ENCODE measurements at places on chromosomes 1 and 21. TPM values are rescaled to one million over a fixed set of nuclear protein-coding genes. Genes with fewer than 3 reads are reported as not detected.

PLEKHA6 gene
- total RNA-seq: 0.29 TPM

HLX gene
- total RNA-seq: 9.0 TPM

MR1 gene
- total RNA-seq: 33.0 TPM

IL6R gene
- 8.0 TPM for total RNA-seq

CFHR3 gene
- not detected for total RNA-seq

MANEAL gene
- total RNA-seq: 0.36 TPM

E2F2 gene
- 0.29 TPM for total RNA-seq

BEND5 gene
- 1.2 TPM for total RNA-seq

TEKT2 gene
- total RNA-seq: 0.29 TPM

SLC25A44 gene
- 15.0 TPM for total RNA-seq

- H3K27ac ChIP-seq: no peak overlapping the region
- H3K36me3 ChIP-seq: no peaks in the 10 kb centered on the region
- H3K4me3 ChIP-seq: no peak overlapping the region
These were observed 31.4 kb upstream of the LGALS8 start for GRCh38 chr1:236492378-236492777.

DNA sequence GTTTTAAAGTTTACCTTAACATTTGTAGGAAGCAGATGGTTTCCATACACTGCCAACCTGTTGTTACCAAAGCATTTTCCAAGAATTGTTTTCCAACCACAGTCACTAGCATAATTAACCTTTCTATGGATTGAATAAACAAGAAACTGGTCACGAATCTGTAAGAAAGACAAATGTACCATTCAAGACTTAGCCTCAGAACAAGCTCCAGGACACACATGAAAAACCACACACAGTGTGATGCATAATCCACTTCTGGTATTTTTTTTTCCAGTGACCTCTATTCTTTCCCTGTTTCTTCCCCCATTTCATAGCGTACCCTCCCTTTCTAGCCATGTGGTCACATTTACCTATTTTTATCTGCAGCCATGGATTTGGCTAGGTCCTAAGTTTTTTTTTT is 29.6 kb upstream of the C1orf87 start:
- no peaks in the 10 kb centered on the region for H3K36me3 ChIP-seq
- H3K4me1 ChIP-seq: no peaks in the 10 kb centered on the region
- H3K4me3 ChIP-seq: no peak overlapping the region
- H3K27ac ChIP-seq: no peak overlapping the region
- no peak for DNase-seq

DNA sequence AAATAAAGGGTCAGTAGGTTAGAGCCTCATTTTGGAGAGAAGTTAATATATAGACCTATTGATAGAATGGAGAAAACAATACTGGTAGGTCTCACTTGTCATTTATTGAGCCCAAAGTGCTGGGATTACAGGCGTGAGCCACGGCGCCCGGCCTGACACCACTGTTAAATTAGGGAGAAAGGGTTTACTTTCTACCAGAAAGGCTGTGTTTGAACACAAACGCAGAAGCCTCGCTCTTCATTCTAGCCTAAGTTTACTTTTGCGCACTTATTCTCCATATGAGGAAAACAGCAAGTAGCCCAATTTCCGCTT is 710 bp upstream of the PRPF3 start:
- H3K4me3 ChIP-seq: peak overlapping the region; percentile 92
- H3K27ac ChIP-seq: no peak overlapping the region
- peaks cover 8% of the 10 kb centered on the region for H3K4me1 ChIP-seq
- no peak for DNase-seq

DNA sequence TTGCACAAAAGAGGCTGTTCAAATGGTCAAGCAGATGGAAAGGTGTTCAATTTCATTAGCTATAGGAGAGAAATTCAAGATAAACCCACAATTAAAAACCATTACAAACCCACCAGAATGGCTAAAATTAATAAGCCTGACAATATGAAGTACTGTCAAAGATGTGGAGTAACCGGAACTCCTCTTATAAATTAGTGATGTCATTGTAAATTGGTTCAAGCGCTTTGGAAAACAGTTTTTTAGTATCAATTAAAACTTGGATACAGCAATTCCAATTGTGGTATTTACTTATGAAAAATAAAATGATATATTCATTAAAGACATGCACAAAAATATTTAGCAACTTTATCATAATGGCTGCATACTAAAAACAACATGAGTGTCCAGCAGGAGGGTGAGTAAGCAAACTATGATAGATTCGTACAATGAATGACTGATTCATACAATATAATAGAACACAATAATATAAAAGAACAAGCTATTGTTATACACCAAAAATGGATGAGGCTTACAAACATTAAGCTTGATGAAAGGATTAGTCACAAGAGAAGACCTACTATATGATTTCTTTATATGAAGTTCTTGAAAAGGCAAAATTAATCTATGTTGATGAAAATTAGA is 38.4 kb upstream of the FGGY start:
- no peaks in the 10 kb centered on the region for H3K27me3 ChIP-seq
- no peaks in the 10 kb centered on the region for H3K36me3 ChIP-seq
- H3K27ac ChIP-seq: no peak overlapping the region
- H3K4me1 ChIP-seq: no peaks in the 10 kb centered on the region
- DNase-seq: no peak
- H3K4me3 ChIP-seq: no peak overlapping the region

GRCh38 chr21:36803051-36803645 is 104.2 kb downstream of the SIM2 start:
- no peak overlapping the region for H3K27ac ChIP-seq
- H3K27me3 ChIP-seq: no peaks in the 10 kb centered on the region
- DNase-seq: no peak
- no peaks in the 10 kb centered on the region for H3K36me3 ChIP-seq
- no peaks in the 10 kb centered on the region for H3K4me1 ChIP-seq
- no peak overlapping the region for H3K4me3 ChIP-seq

DNA sequence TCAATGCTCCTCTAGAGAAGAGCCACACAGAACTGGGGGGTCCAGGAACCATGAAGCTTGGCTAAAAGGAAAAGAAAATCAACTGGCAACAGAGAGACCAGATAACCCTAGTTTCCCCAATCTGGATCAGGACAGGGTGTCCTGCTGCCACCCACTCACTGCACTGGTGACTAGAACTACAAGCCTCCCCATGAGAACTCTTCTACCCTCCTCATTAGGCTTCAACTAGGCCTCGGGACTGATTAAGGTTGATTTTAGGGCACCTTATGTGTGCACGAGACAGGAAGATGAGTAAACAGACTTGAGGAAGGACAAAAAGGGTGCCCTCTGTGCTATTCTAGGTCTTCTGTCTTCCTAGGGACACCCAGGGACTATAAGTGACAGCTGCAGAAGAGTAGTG is 2.3 kb upstream of the SF3B4 start:
- peaks cover 44% of the 10 kb centered on the region for H3K36me3 ChIP-seq
- peaks cover 18% of the 10 kb centered on the region for H3K4me1 ChIP-seq
- H3K27ac ChIP-seq: no peak overlapping the region
- H3K27me3 ChIP-seq: no peaks in the 10 kb centered on the region
- DNase-seq: no peak

- peak overlapping the region; percentile 37 for H3K27ac ChIP-seq
- H3K4me1 ChIP-seq: peaks cover 20% of the 10 kb centered on the region
- DNase-seq: no peak
- no peaks in the 10 kb centered on the region for H3K27me3 ChIP-seq
- no peak overlapping the region for H3K4me3 ChIP-seq
- H3K36me3 ChIP-seq: peaks cover 23% of the 10 kb centered on the region
These were observed 3.6 kb downstream of the INTS11 start for GRCh38 chr1:1320666-1321448.

- no peaks in the 10 kb centered on the region for H3K36me3 ChIP-seq
- peaks cover 2% of the 10 kb centered on the region for H3K4me1 ChIP-seq
- no peaks in the 10 kb centered on the region for H3K27me3 ChIP-seq
- H3K27ac ChIP-seq: no peak overlapping the region
- DNase-seq: peak; percentile 93
- H3K4me3 ChIP-seq: peak overlapping the region; percentile 65
These were observed 7.3 kb downstream of the SYTL1 start for GRCh38 chr1:27348861-27349783.

DNA sequence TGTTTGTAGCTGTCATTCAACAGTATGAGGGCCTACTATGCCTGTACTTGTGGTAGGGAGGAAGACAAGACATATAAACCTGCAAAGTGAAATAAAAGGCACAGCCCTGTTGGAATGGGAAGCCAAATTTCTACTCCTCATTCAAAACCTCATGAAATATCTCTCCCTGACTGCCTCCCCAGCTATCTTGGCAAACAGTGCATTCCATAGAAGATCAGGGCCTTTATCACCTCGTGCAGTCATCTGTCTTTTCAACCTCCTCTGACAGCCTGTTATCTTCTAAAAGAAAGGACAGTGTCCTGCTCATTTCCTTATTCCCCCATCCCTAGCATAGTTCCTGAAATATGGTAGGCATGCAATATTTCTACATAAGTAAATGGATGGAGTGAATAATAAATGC is 71.0 kb downstream of the SH3GLB1 start:
- H3K4me1 ChIP-seq: peaks cover 54% of the 10 kb centered on the region
- DNase-seq: no peak
- peak overlapping the region; percentile 72 for H3K27ac ChIP-seq
- H3K4me3 ChIP-seq: no peak overlapping the region
- H3K27me3 ChIP-seq: no peaks in the 10 kb centered on the region

GRCh38 chr1:46333300-46334029 is 7.1 kb upstream of the NSUN4 start:
- no peaks in the 10 kb centered on the region for H3K36me3 ChIP-seq
- H3K27ac ChIP-seq: no peak overlapping the region
- H3K4me1 ChIP-seq: no peaks in the 10 kb centered on the region
- DNase-seq: peak; percentile 86
- H3K4me3 ChIP-seq: no peak overlapping the region

GRCh38 chr1:28580722-28581530 is 11.1 kb upstream of the RAB42 start:
- peak overlapping the region; percentile 80 for H3K4me3 ChIP-seq
- peaks cover 37% of the 10 kb centered on the region for H3K36me3 ChIP-seq
- peaks cover 25% of the 10 kb centered on the region for H3K4me1 ChIP-seq

GRCh38 chr1:113542221-113542701 is 151.9 kb downstream of the MAGI3 start:
- peak overlapping the region; percentile 76 for H3K27ac ChIP-seq
- H3K27me3 ChIP-seq: no peaks in the 10 kb centered on the region
- H3K4me3 ChIP-seq: peak overlapping the region; percentile 10
- DNase-seq: peak; percentile 73
- H3K36me3 ChIP-seq: no peaks in the 10 kb centered on the region
- H3K4me1 ChIP-seq: peaks cover 16% of the 10 kb centered on the region

- H3K4me1 ChIP-seq: peaks cover 21% of the 10 kb centered on the region
- peaks cover 84% of the 10 kb centered on the region for H3K36me3 ChIP-seq
- no peak for DNase-seq
- no peak overlapping the region for H3K27ac ChIP-seq
- H3K4me3 ChIP-seq: no peak overlapping the region
These were observed 73.6 kb downstream of the SMYD2 start for GRCh38 chr1:214354440-214355148.

DNA sequence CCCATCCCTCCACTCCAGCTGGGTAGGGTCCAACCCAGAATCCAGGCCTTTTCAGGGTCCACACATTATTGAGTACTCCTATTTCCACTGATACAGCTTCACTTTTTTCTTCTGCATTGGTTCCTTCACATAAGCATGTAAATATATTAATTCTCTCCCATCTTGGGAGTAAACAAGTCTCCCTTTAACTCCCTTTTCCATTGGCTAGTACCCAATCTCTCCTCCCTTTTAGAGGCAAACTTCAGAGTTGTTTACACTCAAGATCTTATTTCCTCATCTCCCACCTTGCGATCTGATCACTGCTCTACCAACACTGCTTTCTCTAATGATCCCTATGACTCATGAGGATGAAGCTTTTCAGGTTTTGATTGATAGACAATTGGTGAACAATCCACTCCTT is 20.3 kb downstream of the DMAP1 start:
- H3K4me1 ChIP-seq: peaks cover 5% of the 10 kb centered on the region
- no peak for DNase-seq
- H3K4me3 ChIP-seq: no peak overlapping the region
- H3K27ac ChIP-seq: no peak overlapping the region
- H3K27me3 ChIP-seq: no peaks in the 10 kb centered on the region
- H3K36me3 ChIP-seq: peaks cover 9% of the 10 kb centered on the region

DNA sequence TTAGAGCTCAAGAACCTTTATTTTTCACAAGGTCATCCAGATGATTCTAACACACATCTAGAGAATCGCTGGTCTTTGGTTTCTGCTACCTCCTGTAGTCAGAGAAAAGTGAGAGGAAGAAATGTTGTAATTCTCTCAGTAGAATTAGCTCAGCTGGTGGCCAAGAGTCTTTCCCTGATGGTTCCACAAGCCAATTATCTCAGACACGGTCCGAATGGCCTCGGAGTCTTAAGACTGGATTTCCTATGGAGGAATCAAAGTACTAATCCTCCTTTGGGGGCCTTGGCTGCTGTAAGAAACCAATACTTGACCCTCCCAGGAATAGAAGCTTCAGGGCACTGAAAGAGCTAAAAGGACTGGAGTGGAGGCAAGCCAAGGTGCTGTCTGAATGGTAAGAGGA is 1.8 kb downstream of the TMEM81 start:
- H3K36me3 ChIP-seq: peaks cover 30% of the 10 kb centered on the region
- no peak overlapping the region for H3K27ac ChIP-seq
- H3K4me1 ChIP-seq: no peaks in the 10 kb centered on the region
- DNase-seq: no peak
- no peak overlapping the region for H3K4me3 ChIP-seq

DNA sequence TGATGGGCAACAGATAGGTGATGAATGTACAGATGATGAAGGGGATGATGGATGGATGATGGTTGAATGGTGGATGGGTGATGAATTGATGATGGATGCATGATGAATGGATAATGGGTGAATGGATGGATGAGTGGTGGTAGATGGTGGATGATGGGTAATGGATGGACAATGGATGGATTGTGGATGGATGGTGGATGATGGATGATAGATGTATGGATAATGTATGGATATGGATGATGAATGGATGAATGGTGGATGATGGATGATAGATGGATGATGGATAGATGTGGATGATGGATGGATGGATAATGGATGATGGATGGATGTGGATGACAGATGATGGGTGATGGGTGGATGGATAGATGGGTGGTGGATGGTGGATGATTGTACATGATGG is 35.7 kb downstream of the WNT3A start:
- no peaks in the 10 kb centered on the region for H3K4me1 ChIP-seq
- no peak overlapping the region for H3K27ac ChIP-seq

DNA sequence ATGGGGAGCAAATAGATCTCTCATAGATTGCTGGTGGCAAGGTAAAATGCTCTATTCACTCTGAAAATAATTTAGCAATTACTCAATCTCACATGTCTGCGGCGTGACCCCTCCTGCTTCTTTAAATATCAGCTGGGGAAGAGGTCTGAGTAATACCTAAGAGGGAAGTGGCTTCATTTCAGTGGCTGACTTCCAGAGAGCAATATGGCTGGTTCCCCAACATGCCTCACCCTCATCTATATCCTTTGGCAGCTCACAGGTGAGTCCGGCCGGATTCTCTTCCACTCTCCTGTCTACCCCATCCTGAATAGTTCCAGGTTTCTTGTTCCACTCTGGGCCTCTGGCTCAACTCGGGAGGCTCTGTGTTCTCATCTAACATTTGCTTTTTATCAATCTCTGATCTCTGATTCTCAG is at the start of gene SLAMF7:
SLAMF7 (plus strand) TSS at position 150 of the 414 bp plus-strand sequence; CDS start at position 205, 55 bp downstream.
- DNase-seq: no peak
- no peaks in the 10 kb centered on the region for H3K27me3 ChIP-seq
- H3K4me1 ChIP-seq: no peaks in the 10 kb centered on the region
- H3K36me3 ChIP-seq: no peaks in the 10 kb centered on the region

- no peak for DNase-seq
- no peak overlapping the region for H3K27ac ChIP-seq
- no peaks in the 10 kb centered on the region for H3K27me3 ChIP-seq
- no peak overlapping the region for H3K4me3 ChIP-seq
- H3K36me3 ChIP-seq: no peaks in the 10 kb centered on the region
- H3K4me1 ChIP-seq: peaks cover 13% of the 10 kb centered on the region
These were observed 33.7 kb downstream of the PRDM2 start for GRCh38 chr1:13733711-13734110.

- no peaks in the 10 kb centered on the region for H3K36me3 ChIP-seq
- no peak for DNase-seq
- H3K27ac ChIP-seq: no peak overlapping the region
- H3K4me3 ChIP-seq: no peak overlapping the region
These were observed 91.8 kb upstream of the CASZ1 start for GRCh38 chr1:10888291-10888690.
